ENCODE measurements at places on chromosomes 7 and 10.

GRCh38 chr10:57657164-57657765 lies 610.4 kb downstream of the IPMK start:
- no peak for DNase-seq

- no peak for DNase-seq
These were observed 75.3 kb upstream of the AGBL3 start for GRCh38 chr7:134910968-134911367.

DNA sequence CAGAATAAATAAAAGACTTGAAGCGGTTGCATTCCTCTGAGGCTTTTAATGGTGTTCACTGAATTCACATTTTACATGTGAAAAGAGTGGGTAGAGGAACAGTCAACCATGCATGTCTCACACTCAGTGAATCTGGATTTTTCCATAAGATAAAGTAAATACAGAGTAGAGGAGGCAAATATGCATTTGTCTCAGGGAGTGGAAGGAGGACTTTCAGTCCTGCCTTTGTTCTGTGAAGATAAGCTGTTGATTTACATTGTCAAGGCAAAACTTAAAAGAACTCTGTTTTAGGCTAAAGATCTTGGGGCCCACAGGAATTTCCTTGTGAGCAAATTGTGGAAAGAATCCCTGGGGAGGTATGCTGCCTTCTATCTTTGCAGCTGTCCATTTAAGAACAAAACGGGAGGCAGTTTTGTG lies 825.3 kb upstream of the MBL2 start:
- DNase-seq, result no peak

GRCh38 chr10:7102557-7103349 lies 308.1 kb downstream of the SFMBT2 start:
- DNase-seq, result no peak

DNA sequence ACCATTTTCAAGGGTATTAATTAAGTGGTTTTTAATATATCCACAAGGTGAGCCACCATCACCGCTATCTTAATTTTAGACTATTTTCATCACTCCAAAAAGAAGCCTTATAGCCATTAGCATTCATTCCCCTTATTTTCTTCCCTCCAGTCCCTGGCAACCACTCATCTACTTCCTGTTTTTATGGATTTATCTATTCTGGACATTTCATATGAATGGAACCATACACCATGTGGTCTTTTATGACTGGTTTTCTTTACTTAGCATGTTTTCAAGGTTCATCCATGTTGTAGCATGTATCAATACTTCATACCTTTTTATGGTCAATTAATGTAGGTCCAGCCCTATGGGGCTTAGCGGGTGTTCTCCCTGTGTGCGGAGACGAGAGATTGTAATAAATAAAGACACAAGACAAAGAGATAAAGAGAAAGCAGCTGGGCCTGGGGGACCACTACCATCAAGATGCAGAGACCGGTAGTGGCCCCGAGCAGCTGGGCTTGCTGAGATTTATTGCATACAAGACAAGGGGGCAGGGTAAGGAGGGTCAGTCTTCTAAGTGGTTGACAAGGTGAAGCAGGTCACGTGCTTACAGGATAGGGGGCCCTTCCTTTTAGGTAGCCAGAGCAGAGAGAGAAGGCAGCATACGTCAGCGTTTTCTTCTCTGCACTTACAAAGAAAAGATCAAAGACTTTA lies 14.6 kb downstream of the WBP1L start:
- no peak for DNase-seq

GRCh38 chr10:63700631-63701156 lies 179.5 kb downstream of the REEP3 start:
- no peak for DNase-seq

DNA sequence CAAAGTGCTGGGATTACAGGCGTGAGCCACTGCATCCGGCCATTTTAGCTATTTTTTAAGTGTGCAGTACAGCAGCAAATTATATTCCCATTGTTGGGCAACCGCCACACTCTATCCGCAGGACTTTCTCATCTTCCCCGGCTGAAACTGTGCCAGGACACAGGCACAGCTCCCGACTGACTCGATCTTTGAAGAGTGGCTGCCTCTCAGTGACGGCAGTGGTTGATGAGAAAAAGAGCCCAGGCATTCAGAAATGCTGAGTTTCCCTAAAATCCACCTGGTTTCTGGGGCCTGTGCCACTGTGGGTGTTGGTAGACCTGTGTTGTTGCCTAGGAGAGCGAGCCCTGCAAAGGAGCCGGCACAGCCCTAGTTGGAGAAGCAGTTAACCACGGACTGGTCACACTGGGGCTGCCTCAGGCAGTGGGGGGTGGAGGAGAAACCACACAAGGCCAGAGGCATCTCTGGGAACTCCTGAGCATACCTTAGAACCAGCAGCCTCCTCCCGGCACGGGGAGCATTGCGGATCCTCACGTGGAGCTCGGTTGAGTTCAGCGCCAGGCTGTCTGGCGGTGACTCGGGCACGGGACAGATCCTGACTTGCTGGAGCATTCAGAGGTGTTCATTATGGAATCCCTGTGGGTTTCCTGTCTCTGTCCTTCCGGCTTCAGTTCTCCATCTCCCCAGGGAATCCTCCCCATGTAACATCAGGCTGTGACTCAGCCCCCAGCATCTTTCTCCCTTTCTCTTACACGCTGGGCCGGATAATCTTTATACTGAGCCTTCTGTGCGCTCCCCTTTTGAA lies 16.2 kb downstream of the PFKFB3 start:
- no peak for DNase-seq

GRCh38 chr7:13991791-13992595 lies 2.5 kb upstream of the ETV1 start:
- DNase-seq, result no peak

Data from cortex of kidney (tissue), 1 donor.